NCI-H2029 (cell line): ENCODE measurements at places on chromosomes 2 and 18.

DNA sequence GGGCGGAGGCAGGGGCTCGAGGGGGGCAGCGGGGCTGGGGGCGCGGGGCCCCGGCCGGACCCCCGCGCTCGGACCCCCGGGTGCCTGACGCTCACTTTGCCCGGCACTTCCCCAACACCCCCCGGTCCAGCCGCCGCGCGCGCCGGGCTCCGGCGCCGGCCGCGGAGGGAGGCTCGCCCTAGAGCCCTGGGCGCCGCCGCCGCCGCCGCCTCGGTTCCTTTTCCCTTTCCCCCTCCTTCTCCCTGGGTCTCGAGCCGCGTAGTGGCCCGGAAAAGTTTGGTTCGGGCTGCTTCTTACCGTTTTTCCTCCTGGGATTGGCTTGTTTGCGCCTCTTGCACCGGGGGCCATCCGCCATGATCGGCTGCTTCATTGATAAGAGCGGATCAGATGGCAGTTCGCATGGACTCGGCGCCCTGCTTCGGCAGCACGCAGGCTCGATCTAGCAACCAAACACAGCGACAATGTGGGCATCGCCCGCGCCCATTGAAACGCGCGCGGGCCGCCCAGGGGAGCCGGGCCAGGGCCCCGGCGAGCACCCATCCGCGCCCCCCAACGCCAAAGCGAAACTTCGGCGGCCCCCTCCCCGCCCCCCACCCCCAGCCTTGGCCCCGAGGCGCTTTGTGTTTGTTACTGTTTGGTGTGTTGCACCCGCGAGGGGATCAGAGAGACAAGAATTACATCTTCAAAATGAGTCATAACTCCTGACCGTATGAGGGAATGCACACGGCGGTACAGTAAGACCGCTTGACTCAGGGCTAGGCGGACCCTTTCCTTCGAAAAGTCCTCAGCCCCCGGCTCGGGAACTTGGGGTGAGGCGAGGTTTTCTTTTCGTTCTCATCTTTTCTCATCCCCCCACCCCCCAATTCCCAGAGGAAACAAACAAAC lies 2.7 kb downstream of the ZEB2 start:
- DNase-seq, result no peak

GRCh38 chr2:175097297-175097696 lies 70.7 kb downstream of the ATF2 start:
- no peak for DNase-seq

DNA sequence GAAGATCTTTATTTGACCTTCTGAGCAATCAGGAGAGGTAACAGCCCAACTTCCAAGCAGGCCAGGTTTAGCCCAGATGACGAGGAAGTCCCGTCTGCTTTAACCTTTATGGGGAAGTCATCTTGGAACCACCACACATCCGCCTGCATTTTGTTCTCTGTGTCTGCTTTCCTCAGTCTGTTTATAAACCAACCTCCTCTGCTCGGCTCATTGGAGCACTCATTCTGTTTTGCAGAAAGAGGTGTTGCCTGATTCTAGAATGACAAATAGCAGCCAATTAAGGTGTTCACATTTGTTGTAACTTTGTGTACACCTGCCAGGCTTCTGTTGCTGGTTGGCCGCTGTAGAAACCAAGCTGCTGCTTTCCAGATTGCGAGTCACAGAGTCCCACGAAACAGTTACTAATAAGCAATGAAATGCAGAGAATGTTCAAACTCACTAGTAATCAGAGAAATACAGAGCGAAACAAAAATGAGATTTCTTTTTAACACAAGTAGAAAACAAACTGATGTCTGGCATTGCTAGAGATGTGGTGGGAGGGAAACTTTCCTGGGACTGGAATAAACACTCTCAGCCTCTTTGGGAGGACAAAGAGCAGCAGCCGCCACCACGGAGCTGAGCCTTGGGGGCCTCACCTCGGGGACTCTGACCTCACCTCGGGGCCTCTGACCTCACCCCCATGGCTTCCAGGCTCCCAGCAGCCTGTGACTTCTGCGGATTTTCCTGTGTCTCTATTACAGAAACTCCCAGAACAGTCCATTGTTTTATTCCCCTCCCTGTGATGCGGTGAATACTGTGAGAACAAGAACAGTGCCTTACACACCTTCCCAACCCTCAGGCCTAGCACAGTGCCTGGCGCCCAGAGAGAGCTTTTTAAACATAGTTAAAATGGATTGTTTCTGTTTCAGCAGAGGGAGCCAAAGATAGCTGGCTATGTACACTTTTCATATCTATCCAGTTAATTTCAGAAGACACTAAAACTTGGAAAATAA lies 64.0 kb downstream of the MBP start:
- no peak for DNase-seq

- no peak for DNase-seq
Observed at GRCh38 chr2:44452069-44452583, 90.4 kb downstream of the CAMKMT start.

- no peak for DNase-seq
Observed at GRCh38 chr2:111143107-111143842, 22.6 kb downstream of the BCL2L11 start.

- DNase-seq, result no peak
Observed at GRCh38 chr2:88680266-88680902, 11.1 kb upstream of the RPIA start.

- DNase-seq, result no peak
Observed at GRCh38 chr18:10296491-10296890, 157.9 kb upstream of the APCDD1 start.

DNA sequence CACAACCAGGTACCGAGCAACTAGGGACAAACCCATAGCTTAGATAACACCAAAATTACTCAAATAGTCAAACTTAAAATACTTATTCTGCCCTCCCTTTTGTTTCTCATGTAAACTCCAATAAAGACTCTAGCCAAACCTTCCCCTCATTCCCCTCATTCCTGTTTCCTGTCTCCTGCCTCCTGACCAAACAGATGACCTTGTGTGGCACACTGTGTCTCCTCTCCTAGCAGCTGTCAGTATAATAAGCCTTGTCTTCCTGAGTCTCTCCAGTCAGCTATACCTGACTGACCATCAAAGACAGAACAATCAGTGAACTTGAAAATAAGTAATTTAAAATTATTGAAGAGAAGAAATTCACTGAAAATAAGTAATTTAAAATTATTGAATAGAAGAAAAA lies 14.3 kb downstream of the SULT1C4 start:
- DNase-seq, result no peak

DNA sequence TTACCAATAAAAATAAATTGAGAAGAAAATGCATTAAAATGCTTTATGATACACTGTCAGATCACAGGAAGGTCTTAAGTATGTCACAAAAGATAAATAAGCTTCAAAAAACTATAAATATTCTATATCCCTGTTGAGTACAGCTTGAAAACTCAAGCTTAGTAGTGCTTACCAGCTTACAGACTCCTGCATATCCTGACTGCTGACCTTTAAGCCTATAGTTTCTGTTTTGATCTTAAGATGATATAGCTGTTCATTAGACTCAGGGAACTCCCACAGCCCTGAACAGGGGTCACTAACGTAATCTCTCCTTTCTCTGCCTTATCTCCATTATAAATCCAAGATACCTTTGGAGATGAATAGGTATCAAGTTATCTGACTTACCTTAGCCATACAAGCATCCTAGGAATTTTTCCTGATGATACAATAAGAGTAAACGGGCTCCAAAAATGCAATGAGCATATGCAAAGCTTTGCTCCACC lies 93.7 kb upstream of the RBBP8 start:
- no peak for DNase-seq

DNA sequence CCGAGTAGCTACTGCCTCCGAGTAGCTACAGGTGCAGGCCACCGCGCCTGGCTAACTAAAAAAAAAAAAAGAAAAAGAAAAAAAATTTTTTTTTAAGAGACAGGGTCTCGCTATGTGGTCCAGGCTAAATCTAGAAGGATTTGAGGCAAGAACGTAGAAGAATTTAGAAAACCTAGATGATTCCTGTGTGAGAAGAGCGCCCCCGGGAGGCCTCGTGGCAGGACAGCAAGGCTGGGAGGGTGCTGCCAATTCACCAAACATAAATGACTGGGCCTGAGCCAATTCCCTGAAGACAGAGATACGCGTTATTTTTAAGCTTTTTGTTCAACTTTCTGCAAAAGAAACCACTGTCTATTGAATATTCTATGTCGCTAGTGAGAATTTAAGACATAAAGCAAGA lies 90.1 kb upstream of the TGFA start:
- DNase-seq, result peak; percentile 23

GRCh38 chr18:63182310-63182772 lies 137.2 kb downstream of the BCL2 start:
- DNase-seq, result no peak

DNA sequence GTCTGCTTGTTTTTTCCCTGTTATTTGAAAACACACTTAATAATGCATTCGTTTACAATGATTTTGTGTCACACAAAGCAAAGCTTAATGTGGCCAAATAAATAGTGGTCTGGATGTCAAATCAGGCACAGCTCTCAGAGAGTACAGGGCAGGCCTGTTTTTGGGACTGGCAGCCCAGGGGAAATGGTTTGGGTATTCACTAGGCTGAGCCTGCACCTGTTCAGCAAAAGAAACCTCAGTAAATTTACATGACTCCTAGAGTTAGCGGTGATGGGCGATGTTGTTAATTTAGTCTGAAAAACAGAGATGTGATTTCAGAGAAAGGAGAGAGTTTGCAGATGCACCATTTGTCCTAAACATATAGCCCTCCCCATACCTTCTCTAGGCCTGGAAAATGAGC lies 197.1 kb downstream of the ALK start:
- DNase-seq, result no peak

GRCh38 chr2:233836359-233836758 lies 18.0 kb downstream of the HJURP start:
- DNase-seq, result no peak

- DNase-seq, result no peak
Observed at GRCh38 chr2:9596621-9597311, 34.0 kb downstream of the YWHAQ start.

- peak; percentile 58 for DNase-seq
Observed at GRCh38 chr18:58310517-58310916, 266.5 kb downstream of the NEDD4L start.

DNA sequence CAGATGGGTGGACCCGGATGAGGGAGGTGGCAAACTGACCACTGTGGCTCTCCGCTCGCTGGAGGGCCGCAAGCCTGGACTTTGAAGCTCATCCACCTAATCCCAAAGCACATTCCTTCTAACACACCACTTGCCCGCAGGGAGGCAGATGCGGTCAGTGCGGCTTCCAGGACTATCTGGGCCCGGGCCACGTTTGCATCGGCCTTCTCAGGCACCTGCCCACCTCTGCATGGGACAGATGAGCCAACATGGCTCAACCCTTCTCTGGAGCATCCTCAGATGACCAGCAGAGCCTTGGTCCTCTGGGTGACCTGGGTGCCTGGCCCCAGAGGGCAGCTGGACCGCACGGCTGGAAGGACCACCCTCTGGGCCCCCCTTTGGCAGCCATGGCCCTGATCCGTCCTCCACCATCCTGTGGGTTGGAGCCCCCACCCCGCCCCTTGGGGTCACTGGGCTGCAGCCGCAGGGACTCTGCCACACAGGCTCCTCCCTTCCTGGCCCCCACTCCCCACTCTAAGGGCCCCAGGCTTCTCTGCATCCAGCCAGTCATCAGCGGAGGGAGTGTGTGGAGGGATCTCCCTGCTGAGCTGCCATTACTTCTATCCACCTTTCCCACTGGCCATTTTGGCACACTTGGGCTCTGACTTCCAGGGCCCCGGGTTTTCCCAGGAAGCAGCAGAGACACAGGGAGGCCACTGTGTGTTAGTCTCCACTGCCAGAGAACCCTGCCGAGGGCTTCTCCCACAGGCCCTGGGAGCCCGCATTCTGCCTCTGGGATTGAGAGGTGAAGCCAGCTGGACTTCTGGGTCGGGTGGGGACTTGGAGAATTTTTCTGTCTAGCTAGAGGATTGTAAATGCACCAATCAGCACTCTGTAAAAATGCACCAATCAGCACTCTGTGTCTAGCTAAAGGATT lies 12.3 kb downstream of the HDAC4 start:
- DNase-seq, result no peak

GRCh38 chr2:19355931-19356544 lies 2.4 kb downstream of the OSR1 start:
- DNase-seq, result no peak

DNA sequence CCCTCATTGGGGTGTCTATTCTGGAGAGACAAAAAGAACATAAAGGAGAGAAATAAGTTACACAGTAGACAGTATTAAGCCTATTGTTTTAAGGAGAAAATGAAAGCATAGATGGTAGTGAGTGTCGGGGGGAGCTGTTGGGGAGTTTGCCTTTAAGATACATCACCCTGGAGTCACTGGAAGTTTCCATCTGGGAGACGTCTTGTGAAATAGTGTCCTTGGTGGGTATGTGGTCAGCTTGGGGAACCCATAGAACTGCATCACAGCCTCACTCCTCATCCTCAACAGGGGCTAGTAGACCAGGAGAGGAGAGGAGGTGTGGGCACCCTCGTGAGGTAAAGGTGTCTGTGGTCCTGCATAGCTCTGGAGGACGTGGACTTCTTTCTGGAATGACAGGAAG lies 60.6 kb downstream of the RNF144A start:
- DNase-seq, result no peak

DNA sequence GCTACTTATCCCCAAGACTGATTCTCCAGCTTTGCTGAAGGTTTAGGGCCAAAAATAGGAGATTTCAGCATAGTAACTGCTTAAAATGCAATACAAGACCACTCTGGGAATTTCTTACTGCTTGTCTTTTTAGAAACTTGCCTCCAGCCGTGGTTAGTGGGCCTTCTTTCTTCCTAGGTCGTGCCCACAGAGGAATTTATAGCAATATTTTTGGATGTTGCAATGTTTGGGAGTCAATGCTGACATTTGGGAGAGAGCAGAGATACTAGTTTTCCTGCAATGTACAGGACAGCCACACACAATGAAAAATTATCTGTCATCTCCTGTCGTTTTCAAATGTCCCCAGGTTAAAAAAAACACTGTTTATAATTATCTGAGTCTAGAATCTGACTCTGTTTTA lies 25.6 kb upstream of the CERS6 start:
- DNase-seq, result no peak

DNA sequence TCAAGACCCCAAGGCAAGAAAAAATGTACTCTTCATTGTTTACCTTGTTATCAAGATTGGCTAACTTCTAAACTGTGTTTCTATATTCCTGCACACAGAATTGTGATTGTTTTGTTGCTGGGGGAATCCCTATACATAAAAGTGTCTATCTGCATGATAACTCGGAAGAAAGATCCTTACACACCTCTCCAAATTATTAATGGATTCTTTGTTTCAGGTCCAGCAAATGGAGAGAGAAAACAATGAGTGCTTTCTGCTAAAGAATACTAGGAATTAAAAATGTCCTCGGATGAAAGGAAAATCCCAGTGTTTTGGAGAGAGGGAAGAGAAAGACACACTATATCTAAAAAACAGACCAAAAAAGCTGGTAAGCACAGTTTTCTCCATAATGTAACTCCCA lies 6.2 kb upstream of the DAPL1 start:
- DNase-seq, result no peak

- DNase-seq, result no peak
Observed at GRCh38 chr2:61640406-61640805, 102.2 kb upstream of the XPO1 start.

- DNase-seq, result no peak
Observed at GRCh38 chr2:180662521-180662920, 317.9 kb upstream of the UBE2E3 start.

- DNase-seq, result no peak
Observed at GRCh38 chr2:219282375-219282774, 3.2 kb downstream of the DNAJB2 start.

- no peak for DNase-seq
Observed at GRCh38 chr2:37080266-37080665, 3.9 kb downstream of the HEATR5B start.

- DNase-seq, result no peak
Observed at GRCh38 chr2:12054956-12055618, 308.7 kb downstream of the LPIN1 start.
